Activated T-cell treated with anti-CD3 and anti-CD28 coated beads, Interleukin-2, amount 50 U/mL, for 72 hours (primary cell): ENCODE measurements at places on chromosomes 16 and 17. TPM values are rescaled to one million over a fixed set of nuclear protein-coding genes. Genes with fewer than 3 reads are reported as not detected.

Gene KRTAP1-1
- total RNA-seq = not detected

DNA sequence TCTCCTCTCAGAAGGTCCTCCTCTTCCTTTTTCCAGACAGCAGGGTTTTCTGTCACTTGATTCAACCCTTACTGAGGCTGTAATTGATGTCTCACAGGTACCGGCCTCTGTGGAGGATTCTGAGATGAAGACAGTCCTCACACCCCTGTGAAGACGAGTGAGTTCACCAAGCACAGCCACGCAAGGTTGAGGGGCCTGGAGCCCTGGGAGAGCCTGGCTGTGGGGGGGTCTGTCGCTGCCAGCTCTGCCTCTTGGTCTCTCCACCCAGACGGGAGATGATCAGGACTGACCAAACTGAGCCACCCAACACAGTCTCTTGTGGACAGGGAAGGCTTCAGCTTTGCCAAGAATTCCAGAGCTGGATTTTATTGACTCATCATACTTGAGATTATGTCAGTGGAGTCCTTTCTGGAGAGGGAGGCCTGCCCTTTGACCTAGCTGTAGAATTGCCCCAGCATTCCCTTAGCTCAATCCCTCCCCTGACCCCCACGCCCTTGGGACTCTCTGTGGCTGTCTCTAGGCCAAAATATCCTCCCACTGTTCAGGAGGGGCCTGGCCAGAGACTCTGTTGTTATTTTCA is 51.1 kb upstream of the CRHR1 start:
- no peak for DNase-seq

DNA sequence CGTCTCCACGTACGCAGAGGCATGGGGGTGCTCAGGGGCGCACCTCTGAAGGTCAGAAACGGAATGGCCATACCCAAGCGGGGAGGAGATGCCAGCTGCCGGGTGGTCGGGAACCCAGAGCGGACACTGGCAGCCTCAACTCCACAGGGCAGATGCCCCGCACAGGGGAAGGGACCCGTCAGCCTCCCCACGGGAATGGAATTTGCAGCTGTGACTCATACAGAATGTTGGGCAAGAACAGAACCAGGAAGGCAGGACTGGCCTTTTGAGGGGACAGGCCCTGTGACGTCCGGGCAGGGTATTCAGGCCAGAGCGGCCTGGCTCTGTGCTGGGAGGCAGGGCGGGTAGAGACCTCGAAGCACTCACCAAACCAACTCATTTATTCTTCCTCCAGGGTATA is 7.5 kb downstream of the TK1 start:
- DNase-seq = no peak

- DNase-seq = no peak
Measured at GRCh38 chr17:65557349-65558310, 3.8 kb downstream of the AXIN2 start.

GRCh38 chr16:80900593-80900954 is 96.2 kb upstream of the CDYL2 start:
- no peak for DNase-seq

GRCh38 chr16:89922884-89923639 is at the start of gene TUBB3:
Gene TUBB3, plus strand, starts transcription at chr16:89923342. Its CDS starts 60 bp downstream, at chr16:89923402.
- DNase-seq = peak; percentile 74

- DNase-seq = no peak
Measured at GRCh38 chr17:77344038-77344437, 203.3 kb downstream of the SEC14L1 start.

- DNase-seq = no peak
Measured at GRCh38 chr17:9936095-9936494, 31.0 kb upstream of the RCVRN start.

- no peak for DNase-seq
Measured at GRCh38 chr16:50247123-50247905, 19.0 kb upstream of the ADCY7 start.

DNA sequence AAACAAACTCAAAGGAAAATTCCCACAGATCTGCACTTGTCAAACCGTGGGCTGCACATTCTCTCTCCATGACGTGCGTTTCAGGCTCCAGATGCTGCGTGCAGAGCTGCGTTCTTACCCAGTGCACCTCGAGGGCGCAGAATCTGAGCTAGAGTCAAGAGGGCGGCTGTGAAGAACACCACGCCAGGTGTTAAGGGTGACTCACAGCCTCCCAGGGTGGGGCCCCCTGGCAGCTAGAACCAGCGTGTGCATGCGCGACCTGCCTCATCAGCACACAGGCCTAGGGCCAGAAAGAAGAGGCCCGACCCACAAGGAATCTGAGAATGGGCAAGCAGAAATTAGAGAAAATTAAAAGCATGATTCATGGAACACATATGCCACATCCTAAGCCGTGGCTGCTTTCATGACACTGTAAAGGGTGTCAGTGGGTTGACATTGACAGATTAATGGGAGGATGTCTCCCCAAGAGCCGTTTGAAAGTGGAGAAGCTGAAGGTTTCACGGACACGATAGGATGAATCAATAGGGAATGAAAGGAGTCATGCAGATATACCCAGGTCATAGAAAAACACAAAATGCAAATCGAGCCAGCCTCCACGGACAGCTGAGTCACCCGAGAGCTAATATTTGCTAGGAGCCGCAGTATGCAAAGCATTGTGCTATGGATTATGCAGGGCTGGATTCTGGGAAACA is 29.0 kb downstream of the MARCHF10 start:
- DNase-seq = no peak

DNA sequence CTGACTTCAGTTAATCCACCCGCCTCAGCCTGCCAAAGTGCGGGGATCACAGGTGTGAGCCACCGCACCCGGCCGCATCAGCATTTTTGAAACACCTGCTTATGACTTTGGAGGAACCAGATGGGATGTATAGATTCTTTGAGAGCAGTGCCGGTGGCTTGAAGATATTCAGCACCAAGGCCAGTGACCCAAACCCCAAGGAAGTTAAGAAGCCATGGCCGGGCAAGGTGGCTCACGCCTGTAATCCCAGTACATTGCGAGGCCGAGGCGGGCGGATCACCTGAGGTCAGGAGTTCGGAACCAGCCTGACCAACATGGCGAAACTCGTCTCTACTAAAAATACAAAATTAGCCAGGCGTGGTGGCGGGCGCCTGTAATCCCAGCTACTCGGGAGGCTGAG is 43.9 kb downstream of the TRARG1 start:
- no peak for DNase-seq

DNA sequence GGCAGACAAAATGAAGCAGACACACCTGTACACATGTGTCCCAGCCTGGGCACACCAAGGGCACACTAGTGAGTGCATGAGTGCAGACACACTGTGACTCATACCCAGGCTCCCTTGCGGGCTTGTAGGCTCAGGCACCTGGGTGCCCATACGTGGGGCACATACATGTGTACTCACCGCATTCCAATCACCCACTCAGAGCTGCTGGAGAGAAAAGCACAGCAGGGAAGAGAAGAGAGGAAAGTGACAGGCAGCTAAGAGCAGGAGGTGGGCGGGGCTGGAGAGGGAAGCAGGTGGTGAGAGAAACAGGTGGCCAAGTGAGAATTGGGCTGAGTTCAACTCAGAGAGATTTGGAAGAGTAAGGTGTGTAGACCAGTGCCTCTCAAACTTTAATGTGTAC is 54.0 kb downstream of the TMEM132E start:
- no peak for DNase-seq

DNA sequence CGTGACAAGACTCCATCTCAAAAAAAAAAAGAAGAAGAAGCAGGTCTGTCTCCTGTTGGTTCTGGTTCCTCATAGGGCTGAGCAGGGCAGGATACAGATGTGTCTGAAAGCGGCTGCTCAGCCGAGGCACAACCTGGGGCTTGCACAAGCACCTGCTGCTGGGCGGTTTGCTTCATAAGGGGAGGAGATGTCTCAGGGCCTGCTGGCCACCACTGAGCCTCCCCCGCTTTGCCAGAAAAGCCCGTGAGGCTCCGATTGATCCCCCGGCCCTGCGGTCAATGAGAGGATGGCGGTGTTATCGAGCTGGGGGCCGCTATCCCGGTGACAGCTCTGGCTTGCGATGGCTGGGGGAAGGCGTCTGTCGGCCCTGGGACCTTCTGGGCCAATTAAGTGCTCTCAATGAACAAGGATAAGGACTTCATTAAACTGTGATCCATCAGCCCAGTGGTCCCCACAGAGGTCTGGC is 162.0 kb downstream of the SDK2 start:
- no peak for DNase-seq

- no peak for DNase-seq
Measured at GRCh38 chr16:80664226-80664625, 123.4 kb downstream of the DYNLRB2 start.

GRCh38 chr17:40895106-40895730 is 10.2 kb upstream of the KRT20 start:
- DNase-seq = no peak

Gene TP53TG3F
- total RNA-seq = not detected

Gene KRT12
- not detected for total RNA-seq

DNA sequence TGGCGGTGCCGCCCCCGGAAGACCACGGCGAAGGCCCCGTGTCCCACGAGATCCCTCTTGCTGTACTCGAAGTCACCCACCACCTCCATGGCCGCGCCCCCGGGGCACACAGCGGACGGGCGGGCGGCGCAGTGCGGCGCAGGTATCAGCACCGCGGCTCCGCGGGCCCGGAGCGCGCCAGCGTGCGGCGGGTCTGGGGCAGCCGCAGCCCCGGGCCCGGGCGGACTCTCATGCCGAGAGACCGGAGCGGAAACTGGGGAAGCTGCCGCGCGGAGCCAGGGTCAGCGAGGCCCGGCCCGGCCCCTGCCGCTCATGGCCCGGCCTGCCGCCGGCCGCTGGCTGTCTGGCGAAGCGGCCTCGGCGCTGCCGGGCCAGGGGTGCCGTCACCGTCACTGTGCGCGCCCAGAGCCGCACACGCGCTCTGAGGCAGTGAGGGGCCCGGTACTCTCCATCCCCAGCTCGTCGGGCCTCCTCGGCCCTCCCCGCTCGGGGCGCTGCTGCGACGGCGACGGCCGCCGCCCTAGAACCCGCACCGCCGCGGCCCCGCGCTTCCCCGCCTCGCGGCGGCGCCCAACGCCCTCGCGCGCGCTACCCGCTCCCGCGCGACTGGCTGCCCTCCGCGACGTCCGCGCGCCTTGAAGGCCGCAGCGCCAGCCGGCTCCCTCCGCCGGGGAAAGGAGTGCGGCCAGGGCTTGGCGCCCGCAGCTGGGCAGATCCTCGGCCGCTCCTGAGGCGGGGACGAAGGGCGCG is at the start of gene ULK2:
Gene ULK2, minus strand, starts transcription at position 608 of the 750 bp plus-strand sequence. Its CDS starts 519 bp downstream, at position 89.
- peak; percentile 69 for DNase-seq

- DNase-seq = peak; percentile 82
Measured at GRCh38 chr17:77494664-77495435, 354.1 kb downstream of the SEC14L1 start.

DNA sequence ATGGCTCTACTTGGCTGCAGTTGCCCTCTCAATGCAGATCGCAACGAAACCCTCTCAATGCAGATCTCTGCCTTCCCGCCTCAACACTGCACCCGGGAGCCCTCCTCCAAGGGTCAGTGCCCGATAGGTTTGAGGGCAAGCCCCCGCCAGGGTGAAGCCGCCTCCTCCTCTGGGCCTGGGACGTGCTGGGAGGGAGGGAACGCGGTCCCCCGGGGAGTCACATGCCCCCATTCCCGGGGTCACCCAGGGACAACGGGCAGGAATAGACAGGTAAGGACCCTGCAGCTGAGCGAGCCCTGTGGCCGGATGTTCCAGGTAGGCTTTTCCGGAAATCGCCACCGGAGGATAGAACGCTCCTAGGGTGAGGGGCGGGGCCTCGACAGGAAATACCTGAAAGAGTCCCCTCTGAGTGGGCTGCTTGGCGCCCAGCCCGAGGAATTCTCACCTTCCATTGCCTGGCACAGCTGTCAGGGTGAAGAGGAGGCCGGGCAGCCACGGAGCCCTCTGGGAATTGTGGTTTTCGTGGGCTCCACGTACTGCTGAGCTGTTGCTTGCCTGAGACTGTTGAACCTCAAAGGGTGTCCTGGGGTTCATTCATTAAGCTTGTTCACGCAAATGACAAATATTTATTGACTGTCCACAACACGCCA is 12.8 kb downstream of the ZNF174 start:
- DNase-seq = no peak

Gene TBC1D28
- total RNA-seq = not detected

Gene PTX4
- not detected for total RNA-seq
